ENCODE measurements at places on chromosomes 5 and 9.

- no peak for DNase-seq
Observed at GRCh38 chr5:5191906-5192305, 51.8 kb downstream of the ADAMTS16 start.

DNA sequence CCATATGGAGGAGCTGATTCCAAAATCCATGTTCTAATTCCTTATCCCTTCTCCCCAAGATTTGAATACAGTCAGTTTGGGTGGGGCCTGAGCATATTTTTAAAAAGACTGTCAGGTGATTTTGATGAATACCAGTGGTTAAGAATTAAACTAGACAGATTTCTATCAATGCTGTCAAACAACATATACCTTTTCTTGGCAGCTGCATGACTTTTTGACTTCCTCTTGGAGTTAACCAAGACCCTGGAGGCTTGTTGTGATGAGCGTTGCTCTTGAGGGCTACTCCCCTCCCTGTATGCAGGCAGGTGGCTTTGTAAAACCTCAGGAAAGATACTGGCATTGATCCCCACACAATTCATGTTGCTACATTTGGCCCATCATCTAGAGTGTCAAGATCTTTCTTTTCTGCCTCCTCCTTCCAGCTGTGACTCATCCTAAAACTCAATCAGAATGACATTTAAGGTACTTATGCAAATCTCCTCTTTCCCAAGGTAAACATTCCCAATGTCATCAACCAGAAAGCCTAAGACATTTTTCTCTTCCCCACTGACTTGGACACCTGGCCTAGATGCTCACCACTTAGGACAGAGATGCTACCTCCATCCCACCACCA is 61.7 kb downstream of the PPP2R2B start:
- no peak for DNase-seq

- DNase-seq, result no peak
Observed at GRCh38 chr5:40397091-40397490, 282.6 kb upstream of the PTGER4 start.

GRCh38 chr9:42388846-42389245 is 205.4 kb downstream of the SPATA31A6 start:
- DNase-seq, result no peak

GRCh38 chr9:37100327-37100726 is 20.0 kb upstream of the ZCCHC7 start:
- no peak for DNase-seq

DNA sequence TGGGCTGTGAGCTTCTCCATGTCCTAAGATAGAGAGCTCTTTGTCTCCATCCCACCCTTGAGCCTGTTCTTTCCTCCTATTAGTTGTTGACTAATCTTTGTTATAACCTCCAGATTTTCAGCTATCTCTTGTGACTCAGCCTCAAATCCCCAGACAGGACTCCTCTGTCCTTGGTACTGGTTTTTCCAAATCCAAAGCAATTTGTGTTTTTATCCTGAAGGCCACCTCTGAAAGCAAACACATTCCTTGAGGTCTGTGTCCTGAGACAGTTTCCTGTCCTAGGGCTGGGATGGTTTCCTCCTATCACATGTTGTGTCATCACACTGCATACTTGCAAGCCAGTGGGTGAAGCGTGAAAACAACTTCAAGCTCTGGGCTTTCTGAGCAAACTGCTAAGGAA is 8.5 kb downstream of the TNC start:
- DNase-seq, result no peak

GRCh38 chr9:82584349-82584863 is 478.5 kb downstream of the RASEF start:
- DNase-seq, result no peak

DNA sequence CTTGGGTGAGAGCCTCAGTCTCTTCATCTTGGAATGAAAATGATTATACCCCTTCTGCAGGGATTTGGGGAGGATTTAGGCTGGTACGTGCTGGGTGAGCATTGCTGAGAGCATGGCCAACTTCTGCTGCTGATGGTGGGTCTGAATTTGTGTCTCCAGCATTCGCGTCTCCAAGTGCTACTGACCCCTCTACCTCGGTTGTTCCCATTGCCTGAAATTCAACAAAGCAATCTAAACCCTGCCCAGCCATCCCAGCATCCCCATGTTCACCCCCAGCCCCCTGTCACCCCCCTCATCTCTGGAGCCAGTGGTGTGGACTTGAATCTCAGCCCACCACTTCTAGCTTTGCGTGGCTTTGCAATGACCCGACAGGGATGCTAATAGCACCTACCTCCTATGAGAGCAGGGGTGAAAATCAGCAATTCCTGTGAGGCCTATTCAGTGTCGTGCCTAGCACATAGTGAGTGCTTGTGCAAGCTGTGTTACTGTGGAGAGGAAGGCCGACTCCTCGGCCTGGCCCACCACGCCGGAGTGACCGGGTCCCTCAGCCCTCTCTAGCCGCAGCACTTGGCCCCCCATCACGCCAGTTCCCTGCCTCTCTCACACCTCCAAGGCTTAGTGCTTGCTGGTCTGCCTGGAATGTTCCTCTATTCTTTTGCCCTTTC is 43.4 kb upstream of the SH3PXD2B start:
- no peak for DNase-seq

- DNase-seq, result no peak
Observed at GRCh38 chr5:115686738-115687074, 60.9 kb upstream of the TMED7 start.

- no peak for DNase-seq
Observed at GRCh38 chr9:28024676-28025075, 451.4 kb upstream of the C9orf72 start.

DNA sequence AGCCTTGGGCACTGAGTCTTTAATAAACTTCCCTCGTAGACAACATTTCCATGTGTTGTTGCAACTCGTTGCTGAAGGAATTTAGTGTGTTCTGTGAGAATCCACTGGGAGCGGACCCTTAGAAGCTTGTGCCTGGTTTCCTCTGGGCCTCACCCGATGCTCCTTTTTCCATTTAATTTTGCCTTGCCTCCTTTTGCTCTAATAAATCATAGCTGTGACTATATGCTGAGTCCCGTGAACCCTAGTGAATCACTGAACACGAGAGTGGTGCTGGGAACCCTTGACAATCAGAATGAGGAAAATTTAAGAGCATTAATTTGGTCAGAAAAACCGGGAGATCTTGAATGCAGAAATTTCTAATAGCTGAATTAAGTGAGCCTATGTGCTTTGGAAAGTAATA is 291.1 kb upstream of the ZNF608 start:
- DNase-seq, result no peak

GRCh38 chr9:11241779-11242178 is 629.0 kb upstream of the PTPRD start:
- DNase-seq, result no peak

DNA sequence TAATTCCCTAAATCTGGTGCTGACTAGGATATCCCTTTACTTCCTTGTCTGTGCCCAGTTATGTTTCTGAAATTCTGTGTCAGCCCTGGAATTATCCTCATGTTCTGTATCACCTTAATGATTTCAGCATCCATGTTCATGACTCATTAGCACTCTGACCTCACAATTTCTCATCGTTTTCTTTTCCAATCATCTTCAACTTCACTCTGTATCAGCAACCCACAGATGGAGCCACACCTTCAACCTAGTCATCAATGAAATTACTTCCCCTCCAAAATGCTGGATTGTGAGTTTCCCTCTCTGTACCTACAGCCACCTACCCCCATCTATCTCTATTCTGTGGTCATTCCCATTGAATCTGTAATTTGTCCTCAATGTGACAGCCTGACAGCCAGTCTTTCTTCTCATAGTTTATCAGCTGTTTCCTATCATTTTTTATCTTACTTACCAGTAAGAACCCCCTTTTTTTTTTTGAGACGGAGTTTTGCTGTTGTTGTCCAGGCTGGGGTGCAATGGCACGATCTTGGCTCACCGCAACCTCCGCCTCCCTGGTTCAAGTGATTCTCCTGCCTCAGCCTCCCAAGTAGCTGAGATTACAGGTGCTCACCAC is 3.1 kb upstream of the IL6ST start:
- DNase-seq, result peak; percentile 59

DNA sequence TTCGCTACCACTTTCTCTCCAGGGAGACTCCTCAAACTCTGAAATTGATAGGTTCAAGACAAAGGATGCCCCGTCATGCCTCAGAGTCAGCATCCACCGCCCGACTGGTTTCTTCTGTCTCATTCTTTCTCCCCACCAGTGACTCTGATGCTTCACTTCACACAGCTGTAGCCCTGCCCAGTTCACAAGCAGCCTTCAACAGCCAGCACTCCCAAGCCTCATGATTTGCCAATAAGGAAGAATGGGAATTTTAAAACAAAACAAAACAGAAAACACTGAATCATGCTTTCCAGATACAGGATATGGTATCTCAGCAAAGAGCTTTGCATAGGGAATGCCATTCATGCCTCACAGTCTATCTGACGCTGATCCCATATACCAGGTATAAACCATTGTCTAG is 371.2 kb upstream of the RORB start:
- DNase-seq, result no peak

DNA sequence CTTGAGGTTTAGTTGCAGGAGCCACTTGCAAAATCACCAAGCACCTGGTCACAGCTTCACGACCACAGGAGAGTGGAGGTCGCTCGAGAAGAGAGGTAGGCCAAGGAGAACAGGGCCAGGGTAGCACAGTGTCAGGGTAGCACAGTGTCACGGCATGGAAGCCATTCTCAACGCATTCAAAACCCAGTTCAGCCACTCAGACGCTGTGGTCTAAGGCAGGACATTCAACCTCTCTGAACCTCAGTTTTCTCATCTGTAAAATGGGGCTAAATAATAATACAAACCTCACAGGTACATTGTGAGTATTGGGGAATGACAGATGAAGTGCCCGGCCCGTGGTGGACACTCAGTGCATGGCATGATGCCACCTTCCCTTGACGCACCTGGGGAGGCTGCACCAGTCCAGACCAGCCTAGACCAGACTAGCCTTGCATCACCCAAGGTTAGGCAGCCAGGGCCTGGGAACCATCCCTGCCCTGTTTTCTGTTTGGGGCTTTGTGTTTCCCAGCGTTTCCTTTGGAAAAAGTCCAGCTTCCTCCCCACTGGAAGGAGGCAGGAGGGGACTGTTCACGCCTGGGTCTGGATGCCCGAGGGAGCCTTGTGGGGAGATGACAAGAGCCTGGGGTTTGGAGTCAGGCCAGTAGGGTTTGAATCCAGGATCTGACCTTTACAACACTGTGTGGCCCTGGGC is 7.8 kb upstream of the LMX1B start:
- DNase-seq, result no peak

- DNase-seq, result no peak
Observed at GRCh38 chr9:4615251-4615650, 46.8 kb upstream of the PLPP6 start.

- DNase-seq, result no peak
Observed at GRCh38 chr5:93126634-93127033, 454.4 kb downstream of the NR2F1-AS1 start.

DNA sequence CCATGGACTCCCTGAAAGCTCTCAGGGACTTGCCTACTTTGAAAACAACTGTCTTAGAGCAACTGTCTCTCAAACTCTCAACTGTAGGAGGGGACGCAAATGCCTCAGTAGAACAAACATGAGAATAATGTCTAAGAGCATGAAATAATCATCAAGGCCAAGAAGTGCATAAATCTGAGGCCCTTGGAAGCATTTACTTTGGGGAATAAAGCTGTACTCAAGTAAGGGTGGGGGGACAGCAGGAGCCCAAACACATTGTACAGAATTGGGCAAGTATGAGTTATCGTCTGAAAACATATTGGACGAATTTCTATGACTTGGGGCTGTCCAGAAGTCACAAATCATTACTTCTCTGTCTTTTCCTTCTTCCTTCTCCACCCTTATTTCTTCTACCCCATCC is 96.3 kb upstream of the HMHB1 start:
- DNase-seq, result no peak

- no peak for DNase-seq
Observed at GRCh38 chr9:14383294-14383693, 69.4 kb upstream of the NFIB start.

DNA sequence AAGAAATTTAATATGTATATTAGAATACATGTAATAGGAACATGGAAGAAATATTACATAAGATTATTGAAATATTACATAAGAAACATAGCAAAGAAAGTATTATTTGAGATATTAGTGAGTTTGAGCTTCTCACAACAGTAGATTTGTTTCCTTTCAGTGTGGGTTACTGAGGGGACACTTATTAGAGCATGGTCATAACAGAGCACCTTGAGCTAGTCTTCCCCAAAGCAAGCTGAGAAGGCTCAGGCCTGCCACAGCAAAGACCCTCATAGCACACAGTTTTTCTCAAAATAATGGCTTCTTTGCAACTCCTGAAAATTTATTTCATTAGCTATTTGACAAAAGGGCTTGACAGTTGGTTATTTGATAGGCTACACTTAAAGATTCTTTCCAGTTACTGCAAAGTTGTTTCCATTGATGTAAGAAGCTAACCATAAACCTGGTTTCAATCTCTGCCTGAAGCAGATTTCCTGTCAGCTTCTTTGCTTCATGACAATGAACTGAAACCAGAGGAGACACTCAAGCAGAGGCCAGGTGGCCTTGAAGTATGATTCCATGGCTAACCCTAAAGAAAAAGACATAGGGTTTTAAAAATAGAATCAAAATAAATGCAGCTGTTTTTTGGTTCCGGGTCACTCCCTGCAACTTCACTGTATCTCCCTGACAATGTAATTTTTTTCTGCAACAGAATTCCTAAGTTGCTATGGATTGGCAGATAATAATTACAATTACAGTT is 68.6 kb downstream of the ERMP1 start:
- peak; percentile 62 for DNase-seq

- DNase-seq, result no peak
Observed at GRCh38 chr5:68345582-68345981, 130.0 kb downstream of the PIK3R1 start.

DNA sequence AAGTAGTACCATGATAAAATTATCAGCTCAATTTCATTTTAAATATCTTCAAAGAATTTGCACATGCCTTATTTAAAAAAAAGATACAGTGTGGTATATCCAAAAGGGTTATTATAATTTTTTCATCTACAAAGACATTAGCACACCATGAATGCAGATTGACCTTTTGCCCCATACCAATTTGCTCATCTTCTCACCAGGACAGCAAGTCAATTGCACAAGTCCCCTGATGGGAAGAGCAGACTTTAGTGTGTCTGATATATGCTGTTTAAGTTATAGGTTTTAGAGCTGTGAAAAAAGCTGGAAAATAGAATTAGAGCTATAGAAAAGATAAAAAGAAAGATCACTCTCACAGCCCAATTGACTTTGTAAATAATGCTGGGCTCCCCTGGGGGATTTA is 325.8 kb upstream of the CDH6 start:
- no peak for DNase-seq

DNA sequence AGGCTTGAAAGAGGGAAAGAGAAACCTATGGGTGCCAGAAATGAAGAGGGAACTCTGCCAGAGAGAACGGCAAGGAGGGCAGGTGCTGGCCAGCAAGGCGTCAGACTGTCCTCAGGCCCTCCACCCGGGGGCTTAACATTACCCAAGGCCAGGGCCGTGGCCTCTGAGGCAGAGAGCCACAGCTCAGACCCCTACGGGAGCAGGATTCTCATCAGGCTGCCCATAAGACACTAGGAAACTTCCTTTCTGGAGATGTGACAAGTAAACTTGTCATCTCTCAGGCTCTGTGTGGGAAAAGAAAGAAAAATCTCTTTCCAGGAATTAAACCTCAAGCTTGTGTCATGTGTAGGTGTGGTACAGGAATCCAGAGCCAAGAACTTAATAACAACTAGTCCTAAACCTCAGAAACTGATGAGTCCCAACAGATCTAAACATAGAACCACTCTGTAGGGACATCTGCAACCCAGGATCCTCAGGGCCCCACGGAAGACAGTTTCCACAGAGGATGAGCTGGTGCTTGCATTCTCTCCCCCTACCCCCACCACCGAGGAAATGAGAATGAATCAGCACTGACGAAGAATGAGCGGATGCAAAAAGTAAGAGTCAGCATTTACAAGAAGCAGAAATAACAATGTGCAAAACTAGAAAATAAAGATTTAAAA is 74.3 kb downstream of the DCP2 start:
- DNase-seq, result peak; percentile 81

Measured in activated CD4-positive, alpha-beta T cell treated with anti-CD3 and anti-CD28 coated beads, Interleukin-2, Interleukin-6, amounts not matched to agents 100 ng/mL and 50 ng/mL, durations not matched to agents 16 hours and 8 hours (primary cell).